Caki2 (cell line): ENCODE measurements at places on chromosomes 1 and 21. TPM values are rescaled to one million over a fixed set of nuclear protein-coding genes. Genes with fewer than 3 reads are reported as not detected.
A peak's percentile ranks its signal among the peaks of the same experiment; 100 is the strongest.

TRPM2 gene
- total RNA-seq: not detected in 2 replicates

AJAP1 gene
- 6.5 and 19.3 TPM in 2 replicates for total RNA-seq

SLAMF7 gene
- not detected in 2 replicates for total RNA-seq

TPTE gene
- not detected in 2 replicates for total RNA-seq

NBPF19 gene
- 0.72 and 1.8 TPM in 2 replicates for total RNA-seq

DNA sequence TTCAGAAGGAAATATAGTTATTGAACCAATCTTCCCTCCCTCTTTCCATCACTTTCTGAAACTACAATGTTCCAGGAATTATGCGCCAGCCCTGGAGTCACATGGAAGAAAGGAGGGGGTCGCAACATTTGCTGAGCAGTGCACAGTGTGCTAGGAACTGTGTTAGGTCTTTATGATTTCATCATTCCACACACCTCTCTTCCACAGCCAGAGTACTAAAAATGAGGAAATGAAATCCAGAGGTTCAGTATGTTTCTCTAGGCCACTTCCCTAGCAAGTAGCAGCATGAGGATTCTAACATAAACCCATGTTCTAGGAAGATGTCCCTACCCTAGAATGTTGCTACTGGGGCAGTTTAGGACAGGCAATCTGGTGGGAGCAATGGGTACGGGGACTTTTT, 158.1 kb downstream of the SLC45A1 start:
- DNase-seq: no peak

DNA sequence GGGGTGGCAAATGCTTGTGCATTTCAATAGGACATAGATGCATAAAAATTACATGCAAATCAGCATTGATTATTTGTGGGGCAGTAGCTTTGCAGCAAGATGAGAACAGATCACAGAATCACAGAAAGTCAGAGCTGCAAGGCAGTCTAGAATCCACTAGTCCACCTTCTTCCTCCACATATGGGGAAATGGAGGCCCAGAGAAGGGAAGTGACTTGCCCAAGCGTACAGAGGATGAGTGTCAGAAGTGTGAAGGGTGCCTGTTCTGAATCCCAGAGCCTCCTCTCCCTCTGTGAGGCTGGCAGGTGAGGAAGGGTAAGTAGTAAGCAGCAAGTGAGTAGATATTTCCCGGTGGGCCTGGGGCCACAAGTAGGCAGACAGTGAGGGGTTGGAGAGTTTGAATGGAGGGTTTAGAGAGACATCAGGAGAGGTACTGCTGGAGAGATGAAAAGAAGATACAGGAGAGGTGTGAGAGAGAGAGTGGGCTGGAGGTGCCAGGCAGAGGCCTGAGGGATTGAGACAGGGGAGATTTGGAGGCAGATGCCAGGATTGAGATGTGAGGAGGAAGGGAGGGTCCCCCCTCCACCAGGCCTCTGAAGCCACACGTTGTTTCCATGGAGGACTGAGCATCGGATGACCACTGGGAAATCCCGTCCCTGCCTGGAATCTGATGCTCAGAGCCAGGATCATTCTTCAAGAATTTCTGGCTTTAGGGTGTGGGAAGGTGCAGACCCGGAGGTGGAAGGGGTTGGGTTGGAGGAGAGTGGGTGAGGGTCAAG, 4.8 kb upstream of the MYOG start:
- no peak for DNase-seq

DNA sequence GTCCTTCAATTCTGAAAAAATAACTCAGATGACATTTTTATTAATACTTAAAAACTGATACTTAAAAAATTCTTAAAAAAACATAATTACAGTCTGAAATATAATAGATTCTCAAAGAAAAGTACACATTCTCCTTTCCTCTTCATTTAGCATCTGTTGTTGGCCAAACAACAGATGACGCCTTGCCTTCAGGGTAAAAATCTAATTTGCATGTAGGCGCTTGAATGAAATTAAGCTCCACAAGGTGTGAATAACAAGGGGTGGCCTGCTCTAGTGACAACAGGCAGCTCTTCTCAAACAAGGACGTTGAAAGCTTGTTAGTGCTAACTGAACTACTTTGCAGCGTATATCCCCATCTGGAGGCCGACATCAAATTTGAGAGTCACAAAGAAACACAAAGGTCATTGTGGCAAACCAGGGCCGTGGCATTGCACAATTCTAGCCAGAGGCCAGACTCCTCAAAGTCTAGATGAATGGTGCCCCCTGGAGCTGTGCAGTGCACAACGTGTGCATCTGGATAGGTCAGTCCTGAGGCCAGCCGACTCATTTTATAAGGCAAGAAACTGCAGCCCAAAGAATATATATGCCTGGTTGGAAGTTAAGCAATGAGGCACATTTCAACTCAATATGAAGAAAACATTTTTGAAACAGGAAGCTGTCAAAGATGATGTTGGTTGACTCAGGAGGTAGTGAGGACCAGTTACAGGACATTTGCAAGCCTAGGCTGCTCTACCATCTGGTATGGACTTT, 459.2 kb upstream of the RUNX1 start:
- DNase-seq: peak; percentile 6

- peak; percentile 52 for DNase-seq
Measured at GRCh38 chr1:211135342-211135950, 1.5 kb upstream of the KCNH1 start.

GRCh38 chr1:244751271-244751895, 84.1 kb upstream of the COX20 start:
- DNase-seq: no peak

DNA sequence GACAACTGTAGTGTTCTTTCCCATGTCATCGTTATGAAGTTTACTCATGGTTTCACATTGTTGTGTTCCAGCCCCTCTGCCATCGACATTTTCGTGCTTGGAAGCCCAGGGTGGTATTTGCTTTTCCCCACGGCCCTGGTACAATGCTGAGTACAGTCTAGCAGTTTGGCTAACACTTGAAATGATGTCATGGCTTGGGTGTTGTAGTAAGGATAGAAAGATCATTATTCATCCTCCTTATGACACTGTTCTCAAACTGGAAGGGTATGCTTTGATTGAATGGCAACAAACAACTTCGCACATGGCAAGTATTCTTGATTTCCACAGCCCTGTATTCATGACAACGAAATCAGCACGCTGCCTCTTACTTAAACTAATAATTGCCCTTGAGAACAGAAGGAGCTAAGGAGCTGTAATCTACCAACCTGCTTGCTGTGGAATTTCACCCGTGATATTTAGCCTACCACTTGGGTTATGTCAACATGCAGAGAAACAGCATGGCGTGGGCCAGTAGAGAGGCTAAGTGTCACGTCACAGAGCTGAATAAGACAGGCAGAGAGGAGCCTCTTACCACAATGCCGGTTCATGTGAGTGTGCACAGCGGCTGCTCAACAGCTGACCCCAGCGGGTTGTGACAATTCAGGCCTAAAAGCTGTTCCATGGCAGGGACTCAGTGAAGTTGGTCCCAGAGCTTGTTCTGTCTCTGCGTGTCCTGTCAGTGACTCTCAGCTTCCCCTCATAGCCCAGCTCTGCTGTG, 73.9 kb downstream of the KCNJ6 start:
- no peak for DNase-seq

DNA sequence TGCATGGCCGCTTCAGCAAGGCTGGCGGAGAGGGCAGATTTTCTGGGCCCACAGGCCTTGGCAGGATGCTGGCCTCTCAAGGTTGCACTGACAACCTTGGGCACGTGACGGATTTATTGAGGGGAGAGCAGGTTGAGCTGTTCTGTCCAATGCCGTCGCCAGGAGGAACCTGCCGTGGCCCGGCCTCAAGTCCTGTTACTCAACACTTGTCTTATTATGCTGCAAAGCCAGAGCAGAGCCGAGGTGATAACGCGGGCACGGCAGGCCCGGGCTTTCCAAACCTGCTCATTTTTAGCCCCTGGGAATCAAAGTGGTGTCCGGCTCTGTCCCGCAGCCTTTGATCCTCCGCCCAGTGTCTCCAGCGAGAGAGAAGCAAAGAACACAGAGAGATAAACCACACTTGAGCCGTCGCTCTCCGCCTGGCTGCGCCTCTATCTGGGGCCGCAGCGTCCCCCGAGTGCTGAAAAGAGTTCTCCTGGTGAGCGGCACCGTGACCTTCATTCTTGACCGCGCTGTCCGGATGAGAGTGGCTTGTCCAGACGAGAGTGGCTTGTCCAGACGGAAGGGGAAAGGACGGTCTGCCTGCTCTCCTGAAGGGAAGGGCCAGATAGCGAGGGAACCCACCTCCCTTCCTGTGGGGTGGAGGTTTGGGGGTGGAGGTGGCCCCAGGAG, 162.3 kb upstream of the ARHGEF16 start:
- DNase-seq: no peak

DNA sequence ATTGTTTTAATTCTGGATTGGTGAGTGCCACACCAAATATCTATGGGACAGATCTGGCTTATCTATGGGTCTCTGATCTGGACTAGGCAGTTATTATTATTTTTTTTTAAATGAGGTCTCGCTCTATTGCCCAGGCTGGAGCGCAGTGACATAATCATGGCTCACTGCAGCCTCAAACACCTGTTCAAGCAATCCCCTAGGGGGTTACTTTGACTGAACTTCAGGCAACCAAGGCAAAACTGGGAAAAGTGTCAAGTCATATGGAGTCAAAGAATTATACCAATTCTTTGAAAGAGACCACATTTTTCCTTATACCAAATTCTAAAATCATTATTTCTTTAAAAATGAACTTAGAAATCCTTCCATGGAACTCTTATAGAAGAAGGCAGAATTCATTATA, 129.1 kb upstream of the HOOK1 start:
- DNase-seq: no peak

DNA sequence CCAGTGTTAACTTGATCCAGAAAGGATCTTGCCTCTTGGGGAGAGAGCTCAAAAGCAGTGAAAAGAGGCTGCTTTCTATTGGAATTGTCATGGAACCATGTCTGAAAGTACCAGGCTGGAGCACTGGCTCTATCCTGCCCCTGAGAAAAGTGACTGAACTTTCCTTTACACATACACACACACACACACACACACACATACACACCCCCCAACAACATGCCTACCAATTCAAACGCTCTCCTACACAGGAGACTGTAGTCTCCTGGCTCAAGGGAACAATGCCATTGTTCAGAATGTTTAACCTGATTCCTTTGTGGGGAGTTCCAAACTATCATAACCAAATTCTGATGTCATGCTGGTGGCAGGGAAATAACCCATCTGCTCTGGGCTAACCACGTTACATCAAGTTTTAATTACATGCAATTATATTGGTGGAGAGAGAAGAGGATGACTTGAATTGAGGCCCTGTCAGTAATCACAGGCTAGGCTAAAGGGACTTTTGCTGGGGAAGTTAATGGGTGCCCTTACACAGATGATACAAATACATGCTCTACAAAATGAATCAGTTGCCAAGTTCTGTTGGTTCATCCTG, 52.3 kb upstream of the DUSP10 start:
- DNase-seq: peak; percentile 25

- peak; percentile 83 for DNase-seq
Measured at GRCh38 chr1:10796029-10796944, at the start of gene CASZ1. CASZ1 (minus strand) TSS chr1:10796646; CDS start chr1:10693889, 102,757 bp downstream.

GRCh38 chr1:48566492-48566891, 94.5 kb upstream of the SPATA6 start:
- no peak for DNase-seq

DNA sequence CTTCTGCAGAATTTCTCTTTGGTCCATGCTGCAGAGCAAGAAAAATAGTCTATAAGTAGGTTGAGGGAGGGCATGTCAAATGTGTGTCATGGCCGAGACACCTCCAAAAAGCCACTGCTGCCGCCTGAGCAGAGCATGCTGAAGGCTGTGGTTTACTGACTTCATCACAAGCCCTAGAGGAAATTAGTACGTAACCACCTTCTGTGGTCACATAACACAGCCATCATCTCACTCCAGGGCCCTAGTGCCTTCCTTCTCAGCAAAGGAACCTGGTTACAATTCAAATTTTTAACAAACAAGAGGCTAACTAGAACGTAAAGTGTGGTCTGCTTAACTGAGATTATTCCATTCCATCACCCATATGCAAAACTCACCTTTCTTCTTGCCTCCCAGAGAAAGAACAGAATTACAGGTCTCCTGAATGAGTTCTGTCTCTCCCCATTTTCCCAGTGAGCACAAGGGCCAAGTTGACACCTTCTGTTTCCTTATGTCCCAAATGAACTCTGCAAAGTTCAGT, at the start of gene PTPN22:
PTPN22 (minus strand) TSS at position 116 of the 517 bp plus-strand sequence.
- DNase-seq: no peak

GRCh38 chr1:2466958-2467554, 9.0 kb upstream of the PLCH2 start:
- peak; percentile 33 for DNase-seq

DNA sequence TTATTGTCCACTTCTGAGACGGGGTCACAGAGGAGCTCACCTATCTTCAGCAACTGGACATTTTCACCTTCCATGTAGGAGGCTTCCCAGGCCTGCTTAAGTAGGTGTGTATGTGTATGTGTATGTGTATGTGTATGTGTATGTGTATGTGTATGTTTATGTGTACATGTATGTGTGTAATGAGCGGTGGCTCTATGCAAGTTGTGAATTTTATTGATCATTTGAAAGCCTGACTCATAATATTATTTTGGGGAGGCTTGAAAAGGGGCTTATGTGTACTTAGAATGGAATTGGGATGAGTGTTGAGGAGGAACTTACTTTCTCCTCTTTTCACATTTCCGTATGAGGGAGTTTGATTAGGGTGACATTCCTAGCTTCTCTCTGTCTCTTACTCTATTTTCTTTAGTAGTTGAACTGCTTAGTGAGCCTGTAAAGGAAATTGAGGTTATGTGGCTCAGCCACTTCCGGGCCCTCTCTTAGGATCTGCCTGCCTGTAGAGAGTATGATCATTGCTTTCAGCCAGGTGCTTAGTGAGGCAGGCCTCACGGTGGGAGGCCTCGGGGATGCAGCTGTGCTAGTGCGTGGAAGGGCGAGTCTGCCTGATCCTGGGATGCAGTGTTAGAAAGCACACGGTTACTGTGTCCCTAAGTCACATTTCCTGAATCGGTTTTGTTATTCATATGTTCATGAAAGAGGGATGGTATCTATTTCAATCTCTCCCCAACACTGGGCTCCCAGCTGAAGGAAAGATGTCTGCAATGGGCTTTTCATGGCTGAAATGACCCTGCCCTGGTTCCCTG, 61.0 kb downstream of the IER5 start:
- DNase-seq: no peak

DNA sequence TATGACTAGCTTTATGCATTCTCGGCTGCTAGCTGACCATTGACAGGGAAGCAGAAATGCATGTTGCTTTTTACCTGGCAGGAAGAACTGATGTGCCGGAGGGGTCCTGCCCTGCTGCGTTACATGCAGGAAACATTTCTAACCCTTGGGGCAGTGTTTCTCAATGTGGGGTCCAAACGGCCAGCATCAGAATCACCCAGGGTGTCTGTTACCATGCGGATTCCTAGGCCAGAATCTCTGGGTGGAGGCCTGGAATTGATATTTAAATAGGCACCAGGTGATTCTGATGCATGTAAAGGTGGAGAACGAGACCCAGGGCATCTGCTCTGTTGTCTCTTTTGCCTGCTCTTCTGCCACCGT, 182.7 kb downstream of the PCP4 start:
- no peak for DNase-seq

- DNase-seq: no peak
Measured at GRCh38 chr1:86826856-86827255, 87.1 kb downstream of the SELENOF start.

- no peak for DNase-seq
Measured at GRCh38 chr1:55140137-55140536, 75.0 kb downstream of the USP24 start.
